ENCODE measurements at places on chromosomes 12 and 14. TPM values are rescaled to one million over a fixed set of nuclear protein-coding genes. Genes with fewer than 3 reads are reported as not detected.

Gene DPPA3
- not detected for total RNA-seq

Gene TMEM229B
- total RNA-seq: 2.9 TPM

Gene CPSF2
- 39.4 TPM for total RNA-seq

Gene FGF6
- not detected for total RNA-seq

Gene MNAT1
- total RNA-seq: 35.8 TPM

Gene GOLT1B
- 30.2 TPM for total RNA-seq

Gene WSCD2
- not detected for total RNA-seq

Gene LMO3
- not detected for total RNA-seq

Gene EP400
- 43.1 TPM for total RNA-seq

Gene RNASE7
- not detected for total RNA-seq

Gene GYS2
- total RNA-seq: not detected
